ENCODE measurements at places on chromosomes 4 and X.

DNA sequence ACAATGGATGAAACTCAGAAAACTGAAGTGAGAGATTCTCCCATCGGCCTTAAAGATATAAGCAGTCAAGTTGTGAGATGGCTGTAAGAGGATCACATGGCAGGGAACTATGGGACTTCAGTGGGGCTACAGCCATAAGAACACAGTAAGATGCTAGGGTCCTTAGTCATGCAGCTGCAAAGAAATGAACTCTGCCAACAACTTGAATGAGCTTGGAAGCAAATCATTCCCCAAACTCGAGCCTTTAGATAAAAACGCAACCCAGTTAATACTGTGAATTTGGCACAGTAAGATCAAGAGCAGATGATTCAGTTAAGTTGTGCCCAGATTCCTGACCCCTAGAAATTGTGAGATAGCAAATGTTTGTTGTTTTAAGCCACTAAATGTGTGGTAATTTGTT lies 117.3 kb downstream of the FAM13A start:
- no peak overlapping the region for H3K27ac ChIP-seq
- H3K4me1 ChIP-seq: no peaks in the 10 kb centered on the region
- H3K27me3 ChIP-seq: no peaks in the 10 kb centered on the region
- DNase-seq: no peak
- no peak overlapping the region for H3K4me3 ChIP-seq

- H3K36me3 ChIP-seq: no peaks in the 10 kb centered on the region
- no peak overlapping the region for H3K4me3 ChIP-seq
- peaks cover 25% of the 10 kb centered on the region for H3K4me1 ChIP-seq
- no peak for DNase-seq
Measured at GRCh38 chr4:76001700-76002099, 5.6 kb downstream of the CXCL9 start.

DNA sequence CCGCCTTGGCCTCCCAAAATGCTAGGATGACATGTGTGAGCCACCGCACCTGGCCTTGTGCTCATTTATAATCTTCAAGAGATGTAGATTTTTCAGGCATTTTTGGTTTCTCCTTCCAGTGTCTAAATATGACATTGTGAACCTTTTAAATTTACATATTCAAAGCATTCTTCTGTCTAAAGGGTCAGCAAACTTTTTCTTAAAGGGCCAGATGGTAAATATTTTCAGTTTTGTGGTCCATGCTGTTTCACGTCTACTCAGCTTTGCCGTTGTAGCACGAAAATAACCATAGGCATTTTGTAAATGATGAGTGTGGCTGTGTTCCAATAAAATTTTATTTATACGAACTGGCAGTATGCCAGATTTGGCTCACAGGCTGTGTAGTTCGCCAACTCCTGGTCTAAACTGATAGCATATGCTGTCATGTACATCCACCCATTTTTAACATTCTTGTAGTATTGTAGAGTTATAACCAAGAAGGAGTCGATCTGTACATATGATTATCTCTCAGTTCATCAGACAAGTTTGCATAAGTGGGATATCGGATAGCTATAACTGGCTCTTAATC lies 12.7 kb upstream of the GCNA start:
- no peak for DNase-seq
- H3K27ac ChIP-seq: no peak overlapping the region
- H3K4me3 ChIP-seq: no peak overlapping the region

DNA sequence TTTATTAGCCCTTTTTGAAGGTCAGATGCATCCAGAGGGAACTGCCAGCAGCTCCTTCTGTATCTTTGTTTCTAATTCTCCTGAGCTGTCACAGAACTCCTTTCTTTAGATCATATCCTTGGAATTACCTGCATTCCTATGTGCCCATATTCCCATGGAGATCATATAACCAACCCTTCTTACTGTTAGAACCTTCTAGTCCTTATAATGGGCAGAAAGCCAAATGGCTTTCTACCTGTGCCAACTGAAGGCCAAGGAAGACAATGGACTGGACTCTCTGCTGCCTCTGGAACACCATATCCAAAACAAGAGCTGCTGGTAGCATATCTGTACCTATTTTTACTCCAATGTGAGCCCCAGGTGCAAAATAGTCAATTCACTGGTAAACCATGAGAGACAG lies 60.7 kb downstream of the TBC1D9 start:
- no peaks in the 10 kb centered on the region for H3K4me1 ChIP-seq
- H3K4me3 ChIP-seq: no peak overlapping the region
- H3K27ac ChIP-seq: no peak overlapping the region
- no peak for DNase-seq
- no peaks in the 10 kb centered on the region for H3K27me3 ChIP-seq
- H3K36me3 ChIP-seq: peaks cover 8% of the 10 kb centered on the region

DNA sequence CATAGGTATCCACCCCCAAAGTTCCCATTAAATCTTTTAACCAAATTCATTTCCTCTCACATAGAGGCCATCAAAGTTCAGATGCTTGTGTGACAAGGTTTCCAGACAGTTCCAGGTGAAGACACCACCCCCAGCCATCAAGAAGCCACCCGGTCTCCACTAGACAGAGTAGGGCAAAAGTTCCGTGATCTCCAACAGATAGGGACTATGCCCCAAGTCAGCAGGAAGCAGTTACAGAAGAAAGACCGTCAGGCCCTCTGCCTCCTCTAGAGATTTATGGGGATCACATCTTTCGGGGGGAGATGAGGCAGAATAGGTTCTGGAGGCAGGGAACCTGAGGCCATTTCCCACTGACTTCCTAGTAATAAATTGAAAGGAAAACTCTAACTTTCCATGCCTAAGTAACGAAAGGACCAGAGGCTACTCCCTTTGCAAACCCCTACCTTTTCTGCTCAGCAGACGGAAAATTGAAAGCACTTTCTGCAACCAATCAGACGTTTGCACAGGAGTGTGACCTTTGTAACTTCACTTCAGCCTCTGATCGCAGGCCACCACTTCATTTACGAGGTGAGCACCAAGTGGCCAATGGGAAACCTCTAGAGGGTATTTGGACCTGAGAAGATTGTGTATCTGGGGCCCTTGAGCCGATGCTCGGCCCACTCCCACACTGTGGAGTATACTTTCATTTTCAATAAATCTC lies 18.5 kb upstream of the ZNF280C start:
- no peaks in the 10 kb centered on the region for H3K4me1 ChIP-seq
- H3K27ac ChIP-seq: no peak overlapping the region
- no peaks in the 10 kb centered on the region for H3K36me3 ChIP-seq
- DNase-seq: peak; percentile 69
- no peak overlapping the region for H3K4me3 ChIP-seq

DNA sequence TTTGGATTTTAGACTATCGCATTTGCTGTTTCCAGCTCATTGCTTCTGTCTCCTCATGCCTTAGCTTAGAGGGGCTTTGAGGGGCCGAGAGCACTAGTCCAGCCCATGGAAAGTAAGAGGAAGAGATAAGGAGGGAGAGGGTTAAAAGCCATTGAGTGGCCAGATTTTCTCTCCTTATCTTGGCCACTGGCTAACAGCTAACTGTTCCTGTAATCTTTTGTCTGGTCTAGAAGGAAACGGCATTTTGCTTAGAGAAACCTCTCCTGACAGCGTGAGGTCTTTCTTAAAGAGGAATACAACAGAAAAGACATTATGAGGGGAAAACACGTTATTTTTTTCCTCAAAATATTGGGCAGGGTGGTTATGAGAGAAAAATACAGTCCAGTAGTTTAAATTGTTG lies 7.9 kb downstream of the GPR101 start:
- H3K36me3 ChIP-seq: no peaks in the 10 kb centered on the region
- H3K27ac ChIP-seq: no peak overlapping the region

DNA sequence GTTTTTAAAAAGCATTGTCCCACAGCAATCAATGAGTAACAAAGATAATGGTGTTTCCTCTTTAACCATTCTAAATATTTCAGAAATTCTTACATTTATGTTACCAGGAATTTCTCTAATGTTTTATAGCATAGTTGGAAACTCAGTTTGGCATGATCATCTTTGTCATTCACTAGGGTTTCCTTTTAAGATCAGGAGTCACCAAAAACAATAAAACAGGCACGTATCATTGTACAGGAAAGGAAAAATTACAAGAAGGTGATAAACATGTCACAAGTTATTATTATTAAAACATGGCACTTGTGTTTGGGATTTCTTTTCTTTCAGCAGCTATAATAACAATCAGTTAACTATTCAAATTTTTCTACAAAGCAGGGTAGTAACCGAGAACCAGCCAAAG lies 84.0 kb downstream of the SLC10A7 start:
- DNase-seq: no peak
- no peak overlapping the region for H3K4me3 ChIP-seq
- no peaks in the 10 kb centered on the region for H3K27me3 ChIP-seq
- H3K27ac ChIP-seq: no peak overlapping the region
- no peaks in the 10 kb centered on the region for H3K4me1 ChIP-seq

GRCh38 chrX:42247241-42247640 lies 323.9 kb upstream of the CASK start:
- no peaks in the 10 kb centered on the region for H3K4me1 ChIP-seq
- no peaks in the 10 kb centered on the region for H3K27me3 ChIP-seq
- DNase-seq: no peak
- H3K36me3 ChIP-seq: no peaks in the 10 kb centered on the region

- no peak overlapping the region for H3K27ac ChIP-seq
- DNase-seq: peak; percentile 42
- H3K4me3 ChIP-seq: no peak overlapping the region
- no peaks in the 10 kb centered on the region for H3K36me3 ChIP-seq
- H3K4me1 ChIP-seq: peaks cover 3% of the 10 kb centered on the region
- H3K27me3 ChIP-seq: no peaks in the 10 kb centered on the region
Measured at GRCh38 chr4:11805842-11806241, 377.1 kb upstream of the HS3ST1 start.

GRCh38 chrX:107776649-107777535 lies 641 bp upstream of the NCBP2L start:
- H3K36me3 ChIP-seq: no peaks in the 10 kb centered on the region
- H3K27me3 ChIP-seq: no peaks in the 10 kb centered on the region
- DNase-seq: peak; percentile 77
- H3K4me3 ChIP-seq: peak overlapping the region; percentile 59
- peaks cover 8% of the 10 kb centered on the region for H3K4me1 ChIP-seq

GRCh38 chrX:41559235-41560052 lies 112.3 kb downstream of the NYX start:
- no peak overlapping the region for H3K4me3 ChIP-seq
- H3K36me3 ChIP-seq: peaks cover 8% of the 10 kb centered on the region

DNA sequence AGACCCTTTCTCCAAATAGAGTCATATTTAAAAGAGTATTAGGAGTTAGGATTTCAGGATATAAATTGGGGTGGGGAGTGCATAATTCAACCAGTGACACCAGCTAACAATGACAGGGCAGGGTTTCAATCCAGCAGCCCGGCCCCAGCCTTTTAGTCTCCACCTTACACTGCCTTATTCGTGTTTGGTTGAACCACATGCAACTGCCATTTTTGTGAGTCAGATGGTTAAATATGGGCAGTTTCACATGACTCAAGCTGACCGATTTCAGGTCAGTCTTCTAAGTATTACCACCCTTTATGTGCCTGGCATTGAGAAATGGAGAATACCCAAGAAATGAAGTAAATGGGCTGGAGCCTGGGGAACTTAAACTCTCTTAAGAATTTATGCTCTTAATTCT lies 102.8 kb downstream of the STOX2 start:
- H3K4me1 ChIP-seq: peaks cover 5% of the 10 kb centered on the region
- H3K27ac ChIP-seq: no peak overlapping the region
- no peak overlapping the region for H3K4me3 ChIP-seq
- H3K36me3 ChIP-seq: peaks cover 11% of the 10 kb centered on the region
- no peaks in the 10 kb centered on the region for H3K27me3 ChIP-seq

GRCh38 chrX:41982953-41983352 lies 59.6 kb upstream of the CASK start:
- H3K4me1 ChIP-seq: no peaks in the 10 kb centered on the region
- H3K36me3 ChIP-seq: no peaks in the 10 kb centered on the region
- no peak overlapping the region for H3K4me3 ChIP-seq
- no peak overlapping the region for H3K27ac ChIP-seq

DNA sequence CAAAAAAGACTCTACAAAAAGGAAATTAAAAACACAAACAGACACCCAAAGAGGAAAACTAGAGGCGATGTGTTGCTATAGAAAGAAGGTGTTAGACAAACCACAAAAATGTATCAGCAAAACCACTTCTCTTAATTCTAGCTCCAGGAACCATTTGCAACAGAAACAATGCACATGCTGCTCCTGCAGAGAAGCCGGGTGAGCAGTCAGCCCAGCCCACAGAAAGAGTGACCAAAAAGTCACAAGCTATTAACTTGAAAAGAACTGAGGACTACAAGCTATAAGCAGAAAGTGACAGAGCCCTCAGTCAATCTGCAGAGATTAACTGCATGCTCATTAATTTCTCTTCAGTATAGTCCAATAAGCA lies 96.2 kb upstream of the KLHL13 start:
- no peak overlapping the region for H3K4me3 ChIP-seq
- H3K4me1 ChIP-seq: peaks cover 3% of the 10 kb centered on the region
- no peaks in the 10 kb centered on the region for H3K36me3 ChIP-seq
- DNase-seq: no peak
- no peaks in the 10 kb centered on the region for H3K27me3 ChIP-seq
- H3K27ac ChIP-seq: no peak overlapping the region

DNA sequence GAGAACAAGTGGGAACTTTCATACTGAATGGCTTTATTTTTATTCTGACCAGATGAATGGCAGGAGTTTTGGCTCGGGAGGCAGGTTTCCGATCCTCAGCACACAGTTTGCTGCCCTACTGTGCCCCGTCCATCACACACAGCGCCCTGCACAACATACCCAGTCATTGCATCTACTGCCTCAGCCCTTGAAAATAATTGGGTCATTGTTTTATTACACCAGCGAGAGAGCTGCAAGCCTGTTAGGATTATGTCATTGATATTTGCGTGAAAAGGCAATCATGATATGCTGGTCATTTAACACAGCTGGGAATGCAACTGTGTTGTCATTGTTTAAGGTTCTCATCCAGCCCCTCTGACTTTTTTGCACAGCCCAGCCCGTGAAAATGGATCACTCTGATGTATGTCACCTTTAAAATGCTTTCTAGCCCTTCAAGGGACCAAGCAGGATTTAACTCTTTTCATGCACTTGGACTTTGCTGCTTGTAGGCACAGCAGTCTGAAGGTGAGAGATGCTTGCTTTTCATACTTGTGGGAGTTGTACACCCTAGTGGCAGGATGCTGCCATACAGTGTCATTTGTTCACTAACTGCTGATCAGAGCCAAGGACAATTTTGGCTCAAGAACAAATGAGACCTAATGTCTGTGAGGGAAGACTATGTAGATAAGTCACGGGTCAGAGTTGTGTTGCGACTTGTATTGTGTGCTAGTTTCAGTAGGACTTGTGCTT lies 62.3 kb downstream of the RTL9 start:
- H3K4me1 ChIP-seq: peaks cover 4% of the 10 kb centered on the region
- DNase-seq: no peak
- no peak overlapping the region for H3K4me3 ChIP-seq

DNA sequence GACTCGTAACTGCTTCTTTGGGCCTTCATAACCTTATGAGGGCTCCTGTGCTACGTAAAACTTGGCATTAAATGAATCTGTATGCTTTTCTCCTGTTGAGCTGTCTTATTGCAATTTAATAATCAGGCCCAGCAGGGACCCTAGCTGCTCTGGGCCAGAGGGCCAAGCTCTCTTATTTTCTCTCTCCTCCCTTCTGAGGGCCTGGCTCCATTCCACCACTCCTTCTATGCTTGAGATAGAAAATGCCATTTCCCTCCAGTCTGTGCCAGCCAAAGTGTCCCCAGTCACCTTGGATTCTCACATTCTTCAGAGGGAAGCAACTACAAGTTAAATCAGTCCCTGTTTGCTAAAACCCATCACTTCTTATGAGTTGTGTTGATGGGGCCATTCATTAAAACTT lies 90.1 kb downstream of the CLCN4 start:
- H3K4me1 ChIP-seq: no peaks in the 10 kb centered on the region
- H3K27ac ChIP-seq: no peak overlapping the region
- H3K36me3 ChIP-seq: no peaks in the 10 kb centered on the region
- H3K4me3 ChIP-seq: no peak overlapping the region
- DNase-seq: no peak

GRCh38 chrX:38987198-38987651 lies 186.0 kb downstream of the MID1IP1 start:
- no peaks in the 10 kb centered on the region for H3K27me3 ChIP-seq
- no peaks in the 10 kb centered on the region for H3K36me3 ChIP-seq
- no peak overlapping the region for H3K4me3 ChIP-seq
- peaks cover 9% of the 10 kb centered on the region for H3K4me1 ChIP-seq
- no peak overlapping the region for H3K27ac ChIP-seq
